ENCODE measurements at places on chromosomes 11 and 22.

GRCh38 chr11:76256448-76256847, 50.1 kb upstream of the WNT11 start:
- DNase-seq, result no peak

DNA sequence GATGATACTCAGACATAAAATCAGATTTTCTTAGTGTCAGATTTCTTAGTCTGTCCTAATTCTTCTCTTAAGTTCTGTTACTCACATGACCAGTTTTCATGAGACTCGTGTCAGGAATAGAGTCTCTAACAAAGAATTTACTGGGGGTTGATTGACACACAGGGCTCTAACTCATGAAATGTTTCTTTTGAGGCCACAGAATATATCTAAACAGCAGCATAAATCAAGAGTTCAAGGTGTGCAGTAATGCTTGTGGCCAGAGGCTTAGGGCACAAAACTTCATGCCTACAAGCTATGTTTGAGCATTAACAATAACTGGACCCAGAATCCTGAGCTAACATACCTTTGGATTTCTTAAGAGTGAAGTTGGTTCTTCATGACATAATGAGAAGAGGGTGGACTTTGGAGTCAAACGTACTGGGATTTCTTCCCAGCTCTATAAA, 237.2 kb downstream of the DDX10 start:
- no peak for DNase-seq

GRCh38 chr11:28476864-28477263, 368.7 kb downstream of the METTL15 start:
- DNase-seq, result no peak

DNA sequence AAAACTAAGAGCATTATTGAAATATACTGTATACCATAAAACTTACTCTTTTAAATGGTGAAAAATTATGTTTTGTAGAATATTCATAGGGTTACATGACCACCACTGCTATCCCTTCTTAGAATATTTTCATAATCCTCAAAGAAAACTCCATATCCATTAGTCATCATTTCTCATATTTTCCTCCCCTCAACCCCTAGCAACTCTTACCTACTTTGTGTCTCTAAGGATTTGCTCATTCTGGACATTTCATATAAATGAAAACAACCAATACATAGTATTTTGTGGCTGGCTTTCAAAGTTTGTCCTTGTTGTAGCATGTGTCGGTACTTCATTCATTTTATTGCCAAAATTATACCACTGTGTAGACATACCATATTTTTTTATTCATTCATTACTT, 863.8 kb downstream of the KCNA4 start:
- DNase-seq, result no peak

All from midbrain (tissue), 1 donor.